Body of pancreas (tissue), 4 donors: ENCODE measurements at places on chromosomes 7 and 10. TPM values are rescaled to one million over a fixed set of nuclear protein-coding genes. Genes with fewer than 3 reads are reported as not detected.

SLC18A2 gene
- total RNA-seq: 2.3 TPM

MYL10 gene
- total RNA-seq: not detected

DNA sequence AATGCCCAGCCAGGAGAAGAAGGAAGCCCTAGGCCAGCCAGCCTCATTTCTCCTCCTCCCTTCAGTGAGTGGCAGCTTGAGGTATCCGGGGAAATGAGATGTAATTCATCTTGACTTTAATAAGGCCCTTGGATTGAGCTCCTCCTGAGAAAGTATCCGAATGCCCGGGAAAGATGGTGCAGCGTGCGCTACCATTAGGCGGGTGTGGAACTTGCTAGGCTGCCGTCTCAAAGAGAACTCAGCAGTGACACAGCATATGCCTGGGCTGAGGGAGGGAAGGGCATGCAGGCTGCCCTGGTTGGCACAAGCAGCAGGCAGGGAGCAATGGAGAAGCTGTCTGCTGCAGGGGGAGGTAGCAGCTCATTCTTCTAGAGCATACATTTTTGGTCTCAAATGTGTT, 659.8 kb upstream of the FOXK1 start:
- DNase-seq: no peak

- no peak for DNase-seq
These were observed 162.9 kb downstream of the ARL5B start for GRCh38 chr10:18822156-18822555.

DNA sequence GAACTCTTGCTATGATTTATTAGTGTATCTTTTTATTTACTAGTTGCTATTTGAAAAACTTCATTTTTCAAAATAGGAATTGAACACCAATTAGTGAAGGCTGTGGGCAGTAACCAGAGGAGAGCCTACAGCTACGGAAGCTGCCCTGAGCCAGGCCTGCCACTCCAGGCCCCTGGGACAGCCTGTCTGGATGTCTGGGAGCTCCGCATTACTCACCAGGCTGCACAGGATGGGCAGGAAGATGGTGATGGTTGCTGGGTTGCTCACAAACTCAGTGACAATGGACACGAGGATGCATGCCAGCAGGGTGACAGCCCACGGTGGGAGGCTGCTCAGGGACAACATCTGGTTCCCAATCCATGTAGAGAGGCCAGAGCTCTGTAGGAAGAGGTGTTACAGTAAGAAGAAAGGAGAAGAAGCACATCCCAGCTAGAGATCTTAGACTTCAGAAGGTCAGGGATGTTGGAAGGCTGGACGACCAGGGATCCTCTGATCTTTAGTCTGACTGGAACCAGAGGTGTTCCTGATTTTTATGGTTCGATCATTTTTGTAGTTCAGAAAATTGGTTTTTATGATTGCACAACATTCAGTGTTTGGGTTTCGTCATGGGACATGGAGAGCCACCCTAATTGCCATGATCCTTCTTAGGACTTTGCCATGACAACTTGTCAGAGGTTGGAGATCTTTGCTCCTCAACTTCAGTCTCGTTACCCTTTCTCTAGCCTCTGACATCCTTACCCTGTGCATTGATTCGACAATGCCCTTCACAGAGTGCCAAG, 23.2 kb downstream of the STMP1 start:
- no peak for DNase-seq

GRCh38 chr7:50273301-50273700, 31.2 kb upstream of the IKZF1 start:
- no peak for DNase-seq

- DNase-seq: no peak
These were observed 46.5 kb upstream of the ITGB8 start for GRCh38 chr7:20284003-20284770.

DNA sequence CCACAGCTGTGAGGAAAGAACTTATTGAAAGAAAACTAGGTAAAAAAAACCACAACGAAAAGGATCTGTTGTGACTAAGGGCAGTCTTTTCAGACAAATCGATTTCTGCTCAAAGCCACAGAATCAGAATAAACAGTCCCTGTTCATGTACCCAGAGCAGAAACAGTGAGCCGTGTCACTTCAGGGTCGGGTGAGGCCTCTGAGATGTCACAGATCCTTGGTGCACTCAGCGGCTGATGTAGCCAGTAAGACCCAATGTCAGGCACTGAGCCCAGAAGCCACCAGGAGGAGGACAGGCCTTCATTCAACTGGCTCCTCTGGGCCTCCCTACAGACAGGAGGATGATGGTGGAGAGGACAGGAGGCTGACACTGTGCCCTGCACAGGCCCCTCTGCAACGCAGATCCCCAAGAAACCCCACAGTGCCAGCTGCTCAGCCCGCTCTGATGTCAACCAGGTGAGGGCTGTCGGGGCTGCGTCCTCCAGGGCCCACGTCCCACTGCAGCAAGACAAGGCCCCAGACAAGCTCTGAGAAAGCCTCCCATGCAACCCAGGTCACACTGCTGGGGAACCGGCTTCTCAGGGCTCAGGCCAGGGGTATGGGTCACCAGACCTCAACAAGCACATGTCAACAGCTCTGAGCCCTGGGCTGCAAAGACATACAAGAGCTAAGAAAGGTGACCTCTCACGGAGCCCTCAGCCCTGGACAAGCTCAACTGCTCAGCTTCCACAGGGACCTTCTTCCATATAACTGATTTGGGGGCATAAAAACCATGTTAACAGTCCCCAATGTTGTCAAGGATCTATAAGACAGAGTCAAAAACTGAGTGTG, 190.6 kb downstream of the PARD3 start:
- no peak for DNase-seq

CDH23 gene
- 58.7 TPM for total RNA-seq

GRCh38 chr10:14906765-14907164, 28.1 kb downstream of the SUV39H2 start:
- DNase-seq: no peak

DNA sequence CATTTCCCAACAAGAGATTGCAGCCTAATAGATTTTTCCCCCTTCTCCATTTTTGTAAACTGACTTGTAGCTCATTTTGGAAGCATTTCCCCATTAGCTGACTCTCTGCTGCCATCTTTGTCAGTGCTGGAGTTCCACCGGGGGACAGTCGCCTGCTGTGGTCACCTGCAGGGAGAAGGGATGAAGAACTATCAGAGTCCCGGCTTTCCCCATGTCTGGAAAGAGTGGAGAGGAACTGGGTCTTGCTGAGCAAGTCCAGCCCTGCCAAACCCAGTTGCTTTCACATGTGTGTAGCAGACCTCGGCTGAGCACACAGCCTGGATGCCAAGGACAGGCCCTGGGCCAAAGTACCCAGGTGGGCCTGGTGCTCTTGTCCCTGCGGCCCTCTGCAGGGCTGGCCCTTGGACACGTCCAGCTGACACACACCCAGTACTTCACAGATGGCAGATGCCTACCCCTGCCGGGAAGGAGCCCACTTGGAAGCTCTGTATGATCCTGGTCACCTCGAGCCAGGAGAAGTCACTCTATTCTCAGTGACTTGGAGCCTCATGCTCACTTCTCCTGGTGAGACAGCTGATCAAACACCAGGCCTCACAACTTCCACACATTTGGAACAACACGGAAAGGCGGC, 157.3 kb upstream of the NPVF start:
- peak; percentile 57 for DNase-seq

GRCh38 chr10:1187151-1187854, 131.1 kb downstream of the WDR37 start:
- DNase-seq: no peak

DNA sequence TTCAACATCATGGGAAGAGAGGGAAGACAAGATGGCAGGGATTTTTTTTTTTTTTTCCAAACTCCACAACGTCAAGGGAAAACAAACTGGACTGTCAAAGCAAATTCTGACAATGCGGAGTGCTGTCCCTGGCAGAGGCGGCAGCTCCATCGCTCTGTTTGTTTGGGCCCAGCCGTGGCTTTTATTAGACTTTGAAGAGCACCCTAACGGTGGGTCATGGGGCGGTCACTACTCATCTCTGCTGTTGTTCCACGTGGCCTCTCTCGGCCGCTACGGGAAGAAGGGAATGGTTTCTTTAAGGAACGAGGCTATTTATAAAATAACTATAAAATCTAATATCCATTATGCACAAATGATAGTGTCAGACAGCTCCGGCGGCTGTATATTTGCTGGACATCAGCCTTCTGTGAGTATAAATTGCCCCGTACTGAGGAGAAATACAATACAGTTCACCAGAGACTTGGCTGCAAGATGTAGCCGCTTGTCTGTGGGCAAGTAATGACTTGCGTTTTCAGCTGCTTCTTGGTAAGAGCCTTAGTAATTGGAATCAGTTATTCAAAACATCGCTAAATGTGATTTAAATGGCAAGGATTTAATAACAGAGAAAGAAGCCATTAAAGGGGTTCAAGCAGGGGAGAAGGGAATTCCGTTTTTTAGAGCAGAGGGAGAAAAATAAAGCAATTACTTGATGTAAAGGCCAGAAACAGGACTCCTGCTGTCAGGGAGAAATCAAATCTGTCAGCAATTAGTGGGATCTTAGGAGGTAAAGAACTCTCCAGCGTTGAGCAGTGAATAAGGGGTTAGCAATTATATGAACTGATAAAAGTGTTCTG, 61.7 kb upstream of the RAB11FIP2 start:
- DNase-seq: no peak

GRCh38 chr10:110323503-110323902, 18.8 kb upstream of the SMNDC1 start:
- DNase-seq: no peak

TMEM229A gene
- not detected for total RNA-seq

DNA sequence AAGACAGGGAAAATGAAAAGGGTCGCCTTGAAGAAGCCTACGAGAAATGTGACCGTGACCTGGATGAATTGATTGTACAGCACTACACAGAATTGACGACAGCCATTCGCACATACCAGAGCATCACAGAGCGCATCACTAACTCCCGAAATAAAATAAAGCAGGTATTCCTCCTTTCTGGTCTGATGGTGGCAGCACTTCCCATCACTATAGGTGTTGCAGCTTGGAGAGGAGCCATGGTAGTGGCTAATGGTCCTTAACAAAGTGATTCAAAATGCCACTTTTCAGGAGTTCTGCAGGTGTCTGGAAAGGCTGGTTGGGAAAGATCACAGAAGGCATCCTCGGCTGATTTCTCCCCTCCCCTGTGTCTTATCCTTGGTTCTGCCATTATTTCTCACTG, 22.1 kb downstream of the EXOC4 start:
- no peak for DNase-seq

- no peak for DNase-seq
These were observed 868.4 kb downstream of the KCNMA1 start for GRCh38 chr10:76769161-76769560.

POLR2J2 gene
- 12.5 TPM for total RNA-seq

TASOR2 gene
- 47.2 TPM for total RNA-seq

- no peak for DNase-seq
These were observed 460.0 kb downstream of the KCNMA1 start for GRCh38 chr10:77177589-77177988.

- DNase-seq: no peak
These were observed 40.2 kb upstream of the ATP6V0A4 start for GRCh38 chr7:138838166-138838565.

- no peak for DNase-seq
These were observed 69.6 kb downstream of the SHOC2 start for GRCh38 chr10:110989016-110989415.

GRCh38 chr7:36407636-36408550, 18.2 kb downstream of the ANLN start:
- DNase-seq: no peak

GNG11 gene
- 6.6 TPM for total RNA-seq

DNA sequence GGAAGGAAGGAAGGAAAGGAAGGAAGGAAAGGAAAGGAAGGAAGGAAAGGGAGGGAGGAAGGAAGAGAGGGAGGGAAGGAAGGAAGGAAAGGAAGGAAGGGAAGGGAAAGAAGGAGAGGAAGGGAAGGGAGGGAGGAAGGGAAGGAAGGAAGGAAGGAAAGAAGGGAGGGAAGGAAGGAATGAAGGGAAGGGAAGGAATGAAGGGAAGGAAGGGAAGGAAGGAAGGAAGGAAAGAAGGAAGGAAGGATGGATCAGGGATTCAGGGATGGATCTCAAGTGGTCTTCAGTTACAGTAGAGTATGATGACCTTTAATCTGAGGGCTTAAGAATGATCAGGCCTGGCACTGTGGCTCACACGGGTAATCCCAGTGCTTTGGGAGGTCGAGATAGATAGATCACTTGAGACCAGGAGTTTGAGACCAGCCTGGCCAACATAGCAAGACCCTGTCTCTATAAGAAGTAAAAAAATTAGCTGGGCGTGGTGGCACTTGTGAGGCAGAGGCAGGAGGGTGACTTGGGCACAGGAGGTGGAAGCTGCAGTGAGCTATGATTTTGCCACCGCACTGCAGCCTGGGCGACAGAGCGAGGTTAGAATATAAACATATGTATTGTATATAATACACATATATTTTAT, 760 bp upstream of the FOXK1 start:
- DNase-seq: no peak

DNA sequence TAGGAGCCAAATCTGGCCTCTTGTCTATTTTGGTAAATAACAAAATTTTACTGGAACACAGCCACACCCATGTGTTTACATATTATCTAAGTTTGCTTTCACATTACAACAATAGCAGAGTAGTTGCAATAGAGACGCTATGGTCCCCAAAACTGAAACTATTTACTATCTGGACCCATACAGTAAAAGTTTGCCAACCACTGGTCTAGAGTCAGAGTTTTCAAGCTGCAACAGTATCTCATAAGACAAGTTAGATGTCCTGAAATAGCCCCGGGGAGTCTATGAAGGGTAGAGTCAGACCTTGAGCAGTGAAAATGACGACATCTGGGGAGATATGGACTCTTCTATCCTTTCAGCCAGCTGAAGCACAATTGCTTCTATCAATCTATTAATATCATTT, 74.2 kb downstream of the CTNNA3 start:
- no peak for DNase-seq
